Hypothalamus (tissue), 51 donors: ENCODE measurements at places on chromosomes 5 and 9.

DNA sequence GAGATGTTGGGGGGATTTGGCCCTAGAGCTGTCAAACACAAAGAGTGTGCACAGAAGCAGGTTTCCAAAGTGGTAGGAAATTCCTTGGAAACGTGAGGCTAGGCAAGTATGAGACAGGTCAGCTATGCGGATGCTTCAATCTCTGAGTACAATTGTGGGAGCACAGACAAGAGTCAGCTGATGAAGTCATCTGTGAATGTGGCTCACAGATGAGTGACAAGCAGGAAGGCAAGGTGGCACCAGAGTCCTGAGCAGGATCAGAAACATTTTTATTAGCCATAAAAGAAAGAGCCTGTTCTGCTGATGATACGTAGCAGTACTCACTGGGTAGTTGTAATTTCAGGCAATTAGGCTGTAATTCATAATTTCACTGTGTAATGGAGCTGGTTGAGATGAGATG, 117.0 kb downstream of the DCP2 start:
- no peak for DNase-seq

DNA sequence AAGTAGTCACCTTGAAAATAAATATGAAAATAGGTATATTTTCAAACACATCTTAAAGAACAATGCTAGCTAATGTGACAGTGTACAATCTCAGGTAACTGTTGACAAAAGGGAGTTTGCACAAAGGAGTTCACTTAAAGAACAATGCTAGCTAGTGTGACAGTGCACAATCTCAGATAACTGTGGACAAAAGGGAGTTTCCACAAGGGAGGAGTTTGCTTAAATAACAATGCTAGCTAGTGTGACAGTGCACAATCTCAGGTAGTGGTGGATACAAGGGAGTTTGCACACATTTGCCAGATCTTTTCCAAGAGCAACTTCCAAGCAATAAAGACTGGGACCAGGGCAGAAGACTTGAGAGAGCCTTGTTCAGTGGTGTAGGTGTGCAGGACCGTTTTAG, 442.9 kb upstream of the FTMT start:
- no peak for DNase-seq

- DNase-seq, result no peak
These were observed 43.9 kb upstream of the IL33 start for GRCh38 chr9:6171667-6172066.

GRCh38 chr5:36658038-36658756, 51.8 kb downstream of the SLC1A3 start:
- no peak for DNase-seq

- DNase-seq, result no peak
These were observed 52.2 kb downstream of the ACTL7B start for GRCh38 chr9:108803428-108804065.

GRCh38 chr5:20266066-20266465, 278.1 kb upstream of the CDH18 start:
- DNase-seq, result no peak

- DNase-seq, result no peak
These were observed 66.3 kb downstream of the PSAT1 start for GRCh38 chr9:78363221-78363620.

- DNase-seq, result no peak
These were observed 16.4 kb upstream of the ANXA6 start for GRCh38 chr5:151173711-151174611.

DNA sequence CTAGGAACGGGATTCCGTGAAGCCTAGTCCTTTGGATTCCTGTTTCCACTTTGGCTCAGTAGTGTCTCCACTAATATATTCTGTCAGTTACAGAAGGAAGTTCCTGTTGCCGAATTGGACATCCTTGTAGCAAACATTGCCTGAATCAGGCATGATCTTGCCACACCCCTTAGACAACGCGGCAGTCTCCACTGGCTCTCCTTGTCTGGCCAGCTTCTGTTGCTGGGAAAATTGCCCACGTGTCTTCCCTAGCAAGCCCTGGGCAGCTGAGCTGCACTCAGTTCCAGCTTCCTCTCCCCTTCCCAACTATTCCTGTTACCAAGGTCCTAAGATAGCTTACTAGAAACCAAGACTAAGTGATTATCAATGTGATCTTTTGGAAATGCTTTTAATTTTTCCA, 316.6 kb upstream of the RIOK2 start:
- no peak for DNase-seq
